ENCODE measurements at places on chromosomes 3 and 15. TPM values are rescaled to one million over a fixed set of nuclear protein-coding genes. Genes with fewer than 3 reads are reported as not detected.
A peak's percentile ranks its signal among the peaks of the same experiment; 100 is the strongest.

DNA sequence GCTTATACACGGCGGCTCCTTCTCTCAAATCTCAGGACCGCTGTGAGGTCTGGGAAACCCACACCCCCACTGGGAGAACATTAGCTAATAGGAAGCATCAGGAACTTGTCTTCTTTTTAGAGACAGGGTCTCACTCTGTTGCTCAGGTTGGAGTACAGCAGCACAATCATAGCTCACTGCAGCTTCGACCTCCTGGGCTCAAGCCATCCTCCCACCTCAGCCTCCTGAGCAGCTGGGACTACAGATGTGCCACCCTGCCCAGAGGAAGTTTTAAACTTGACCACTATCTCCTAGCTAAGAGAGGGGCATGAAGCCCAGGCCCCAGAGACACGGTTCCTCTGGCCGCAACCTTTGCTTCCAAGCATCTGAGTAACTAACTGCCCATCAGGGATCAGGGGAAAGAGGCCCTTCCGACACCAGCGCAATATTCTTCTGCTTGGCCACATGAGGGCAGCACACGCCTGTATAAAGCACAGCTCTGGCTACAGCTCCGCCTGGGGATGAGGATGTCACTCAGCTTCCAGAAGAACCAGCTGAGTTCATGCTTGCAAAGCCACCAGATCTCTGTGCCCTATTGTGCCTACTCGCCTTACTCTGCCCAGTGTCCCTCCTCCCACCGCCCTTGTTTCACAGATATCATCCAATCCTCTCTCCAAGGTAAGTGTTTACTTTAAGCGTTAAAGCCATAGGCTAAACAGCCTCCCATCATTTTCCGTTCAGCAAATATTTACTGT, 57.6 kb upstream of the SLC6A11 start:
- peak; percentile 60 for DNase-seq

DNA sequence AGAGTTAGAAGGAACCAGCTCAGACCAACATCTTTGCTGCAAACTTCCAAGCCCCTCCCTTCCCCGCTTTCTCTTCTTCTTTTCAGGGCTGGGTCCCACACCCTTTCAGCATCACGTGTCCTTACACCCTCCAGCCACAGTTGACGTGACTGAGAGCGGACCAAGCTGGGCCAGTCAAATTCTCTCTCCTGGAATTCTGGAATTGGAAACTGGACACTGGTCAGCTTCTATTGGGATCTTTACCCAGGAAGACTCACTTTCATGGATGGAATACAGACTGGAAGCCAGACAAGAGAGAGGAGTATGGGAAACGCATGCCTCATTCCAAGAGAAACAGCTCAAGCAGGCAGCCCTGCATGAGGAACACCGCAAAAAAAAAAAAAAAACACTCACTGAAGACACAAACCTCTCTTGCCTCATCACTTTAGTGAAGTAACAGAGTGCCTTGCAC, 12.4 kb upstream of the TPM1 start:
- peak; percentile 44 for DNase-seq

DNA sequence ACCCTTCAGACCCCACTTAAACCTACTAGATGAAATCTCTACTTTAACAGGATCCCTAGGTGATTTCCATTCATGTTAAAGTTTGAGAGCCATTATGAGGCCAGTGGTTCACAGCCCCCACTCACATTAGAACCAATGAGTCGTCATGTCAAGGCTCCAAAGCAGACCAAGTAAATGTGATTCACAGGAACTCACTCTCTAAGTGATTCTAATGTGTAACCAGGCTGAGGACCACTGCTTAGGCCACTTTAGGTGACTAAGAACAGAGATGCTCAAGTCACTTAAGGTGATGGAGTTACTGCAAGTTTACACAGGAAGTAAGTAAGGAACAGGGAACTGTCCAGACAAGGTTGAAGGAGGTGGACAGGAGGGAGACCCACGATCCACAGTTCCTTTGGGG, 7.7 kb downstream of the GALNT15 start:
- no peak for DNase-seq

DNA sequence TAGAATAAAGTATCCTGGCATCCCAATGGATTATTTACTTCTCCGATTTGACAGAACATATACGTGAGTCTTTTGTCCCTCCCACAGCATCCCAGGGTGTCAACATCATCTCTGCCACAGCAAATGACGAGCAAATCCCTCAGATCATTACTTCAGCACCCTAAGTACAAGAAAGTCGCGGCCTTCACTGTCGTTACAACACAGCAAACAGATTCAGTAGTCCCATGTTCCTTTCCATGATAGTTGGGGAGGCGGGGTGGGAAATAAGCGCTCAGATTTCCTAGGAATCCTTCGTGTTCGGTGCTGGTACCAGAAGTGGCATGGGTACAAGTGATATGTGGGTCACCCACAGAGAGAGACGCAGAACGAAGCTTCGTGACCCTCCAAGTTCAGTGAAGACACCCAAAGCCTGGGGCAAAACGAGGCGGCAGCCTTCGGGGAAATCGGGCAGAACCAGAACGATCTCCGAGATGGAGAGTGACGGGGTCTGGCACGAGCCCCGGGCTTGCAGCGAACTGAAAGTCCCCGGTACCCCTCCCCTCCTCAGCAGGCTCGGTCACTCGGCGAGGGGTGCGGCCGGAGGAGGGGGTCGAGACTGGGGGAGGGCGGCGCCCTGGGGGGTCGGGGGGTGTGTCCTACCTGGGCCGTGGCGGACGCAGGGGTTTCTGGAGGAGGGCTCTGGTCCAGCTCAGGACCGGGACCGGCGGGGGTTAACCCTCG, 619 bp downstream of the TTBK2 start:
- DNase-seq: peak; percentile 50

GRCh38 chr3:186628756-186629155, 11.4 kb upstream of the FETUB start:
- DNase-seq: no peak

DNA sequence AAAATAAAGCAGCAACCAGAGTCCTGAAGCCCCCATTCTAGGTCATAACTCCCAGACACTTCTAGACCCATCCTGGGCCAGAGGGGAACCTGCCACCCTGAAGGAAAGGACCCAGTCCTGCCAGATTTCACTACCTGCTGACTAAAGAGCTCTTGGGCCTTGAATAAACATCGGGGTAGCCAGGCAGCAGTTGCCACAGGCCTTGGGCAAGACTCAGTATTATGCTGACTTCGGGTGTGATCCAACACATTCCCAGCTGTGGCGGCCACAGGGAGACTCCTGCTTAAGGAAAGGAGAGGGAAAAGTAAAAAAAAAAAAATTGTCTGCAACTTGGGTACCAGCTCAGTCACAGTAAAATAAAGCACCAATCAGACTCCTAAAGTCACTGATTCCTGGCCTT, 23.8 kb downstream of the NEDD4 start:
- peak; percentile 40 for DNase-seq

- DNase-seq: no peak
Observed at GRCh38 chr15:68807249-68807648, 13.4 kb downstream of the ANP32A start.

The EFHB gene
- not detected for total RNA-seq
